GM18507 (cell line): ENCODE measurements at places on chromosomes 16 and 17.
A peak's percentile ranks its signal among the peaks of the same experiment; 100 is the strongest.

DNA sequence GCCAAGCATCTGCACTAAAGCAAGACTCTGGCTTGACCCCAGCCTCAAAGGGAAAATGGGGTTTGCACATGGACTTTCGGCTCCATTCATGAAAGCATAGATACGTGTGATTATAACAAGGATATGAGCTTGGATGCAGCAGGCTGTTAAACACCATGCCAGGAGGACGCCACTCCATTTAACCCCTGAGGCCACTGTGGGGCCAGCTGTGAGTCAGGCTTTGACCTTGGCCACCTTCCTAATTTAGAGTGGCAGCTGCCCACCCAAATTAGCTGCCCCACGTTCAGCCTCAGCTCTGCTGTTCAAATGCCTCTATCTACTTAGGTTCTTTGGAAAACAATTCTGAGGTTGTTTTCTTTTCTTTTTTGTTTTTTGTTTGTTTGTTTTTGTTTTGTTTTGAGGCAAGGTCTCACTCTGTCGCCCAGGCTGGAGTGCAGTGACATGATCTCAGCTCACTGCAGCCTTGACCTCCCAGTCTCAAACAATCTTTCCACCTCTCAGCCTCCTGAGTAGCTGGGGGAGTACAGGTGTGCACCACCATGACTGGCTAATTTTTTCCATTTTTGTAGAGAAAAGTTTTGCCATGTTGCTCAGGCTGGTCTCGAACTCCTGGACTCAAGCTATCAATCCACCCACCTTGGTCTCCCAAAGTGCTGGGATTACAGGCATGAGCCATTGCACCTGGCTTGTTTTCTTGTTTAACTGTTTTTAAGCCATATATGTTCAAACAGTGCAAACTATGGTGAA is 23.2 kb upstream of the KIFC3 start:
- DNase-seq, result no peak

GRCh38 chr17:58158181-58158580 is 8.6 kb upstream of the OR4D2 start:
- no peak for DNase-seq

DNA sequence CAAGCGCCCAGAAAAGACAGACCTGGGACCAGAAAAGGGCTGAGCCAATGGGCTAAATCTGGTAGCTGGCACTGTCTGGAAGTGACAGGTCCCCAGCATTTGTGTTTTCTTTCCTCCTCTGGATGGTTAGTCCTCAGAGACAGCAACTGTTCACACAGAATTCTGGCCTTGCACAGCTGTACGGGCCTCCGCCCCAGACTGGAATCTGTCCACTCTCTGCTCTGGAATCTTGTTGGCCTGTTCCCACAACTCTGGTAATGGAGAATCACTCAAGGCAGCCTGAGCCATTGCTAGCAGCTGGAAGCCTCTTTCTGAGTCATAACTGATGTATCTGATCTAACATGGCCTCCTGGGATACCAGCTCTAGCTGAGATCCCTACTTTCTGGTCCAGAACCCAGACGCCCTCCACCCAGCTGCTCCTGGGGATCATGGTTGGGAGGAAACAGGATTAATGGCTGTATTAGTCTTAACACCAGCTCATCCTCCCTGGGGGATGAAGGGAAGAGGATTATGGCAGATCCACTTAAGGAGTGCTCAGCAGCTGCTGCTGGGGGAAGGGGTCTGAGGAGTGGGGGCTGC is 9.1 kb downstream of the ZNF668 start:
- DNase-seq, result no peak

DNA sequence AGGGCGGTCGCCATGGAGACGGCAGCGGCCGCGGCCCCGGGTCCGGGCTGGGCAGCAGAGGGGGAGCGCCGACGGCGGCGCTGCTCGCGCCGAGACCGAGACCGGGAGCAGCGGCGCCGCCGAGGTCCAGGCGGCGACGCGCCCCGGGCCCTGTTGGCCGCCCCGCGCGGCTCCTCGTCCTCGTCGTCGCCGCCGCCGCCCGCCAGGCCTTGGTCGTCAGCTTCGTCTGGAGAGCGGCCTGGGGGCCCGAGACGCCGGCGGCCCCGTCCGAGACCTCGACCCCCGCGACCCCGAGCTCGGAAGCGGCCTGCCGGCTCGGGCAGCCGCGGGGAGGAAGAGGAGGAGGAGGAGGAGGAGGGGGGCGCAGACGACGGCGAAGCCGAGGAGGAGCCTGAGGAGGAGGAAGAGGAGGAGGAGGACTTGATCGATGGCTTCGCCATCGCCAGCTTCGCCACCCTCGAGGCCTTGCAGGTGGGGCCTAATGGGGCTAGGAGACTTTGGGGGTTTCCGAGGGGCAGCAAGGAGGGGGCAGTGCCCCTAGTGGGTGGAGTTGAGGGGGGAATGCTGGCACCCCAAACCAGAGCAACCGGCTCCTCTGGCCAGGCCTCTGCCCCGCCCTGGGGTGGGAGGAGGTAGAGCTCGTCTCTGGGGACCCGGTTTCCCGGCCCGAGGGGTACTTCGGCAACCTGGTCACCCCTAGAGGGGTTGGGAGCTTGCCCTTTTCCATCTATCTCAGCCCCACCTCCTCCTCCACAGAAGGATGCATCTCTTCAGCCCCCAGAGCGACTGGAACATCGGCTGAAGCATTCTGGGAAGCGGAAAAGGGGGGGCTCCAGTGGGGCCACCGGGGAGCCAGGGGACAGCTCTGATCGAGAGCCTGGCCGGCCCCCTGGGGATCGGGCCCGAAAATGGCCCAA is 1.5 kb downstream of the FBRS start:
- no peak for DNase-seq

DNA sequence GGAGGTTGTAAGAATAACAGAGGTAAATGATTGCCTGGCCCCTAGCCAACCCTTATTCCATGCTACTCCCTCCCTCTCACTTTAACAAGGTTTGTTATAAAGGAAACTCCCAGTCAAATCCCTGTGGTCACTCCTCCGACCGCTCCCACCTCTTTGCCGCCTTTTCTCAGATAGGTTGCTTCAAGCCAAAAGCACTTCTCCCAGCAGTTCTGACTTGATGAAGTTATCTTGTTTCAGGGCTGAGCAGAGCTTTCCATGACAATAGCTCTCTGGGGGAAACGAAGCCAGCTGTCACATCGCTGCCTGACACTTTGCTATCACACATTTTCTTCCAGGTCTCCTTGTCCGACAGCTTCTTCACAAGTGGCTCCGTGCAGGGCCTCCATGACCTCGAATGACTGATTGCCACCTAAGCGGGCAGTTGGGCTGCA is 278.6 kb downstream of the HAPSTR1 start:
- no peak for DNase-seq

GRCh38 chr16:81696961-81697615 is 82.0 kb upstream of the PLCG2 start:
- peak; percentile 35 for DNase-seq

GRCh38 chr16:698911-699671 is 6.5 kb downstream of the FBXL16 start:
- DNase-seq, result no peak

GRCh38 chr17:40883031-40883430 is 2.0 kb downstream of the KRT20 start:
- DNase-seq, result no peak

- DNase-seq, result no peak
These were observed 2.0 kb upstream of the CD300H start for GRCh38 chr17:74569020-74570003.

GRCh38 chr17:73679476-73679875 is 35.2 kb upstream of the SDK2 start:
- no peak for DNase-seq

- no peak for DNase-seq
These were observed 70.1 kb downstream of the ABCC1 start for GRCh38 chr16:16019488-16019887.

DNA sequence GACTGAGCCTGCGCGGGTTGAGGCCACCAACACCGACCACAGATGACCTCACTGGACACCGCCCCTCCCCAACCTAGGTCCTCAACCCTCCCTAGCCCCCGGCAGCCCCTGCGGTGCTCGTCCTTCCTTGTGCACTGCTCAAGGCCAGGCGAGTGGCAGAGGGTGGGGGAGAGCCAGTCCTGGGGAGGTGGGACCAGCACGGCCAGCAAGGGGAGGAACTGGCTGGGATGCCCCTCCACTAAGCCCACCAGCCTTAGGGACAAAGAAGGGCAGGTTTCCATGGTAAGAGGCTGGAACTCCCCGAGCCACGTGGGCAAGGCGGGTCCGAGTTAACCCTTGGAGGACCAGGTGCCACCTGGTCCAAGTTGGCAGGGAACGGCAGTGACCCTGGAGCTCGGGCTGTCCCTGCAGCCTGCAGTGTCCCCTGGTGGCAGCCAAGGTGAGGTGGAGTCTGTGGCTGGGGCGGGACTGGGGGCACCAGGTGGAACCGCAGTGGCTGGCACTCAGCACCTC is 9.2 kb downstream of the FSCN2 start:
- DNase-seq, result no peak

GRCh38 chr17:7019839-7020519 is 2.9 kb upstream of the BCL6B start:
- no peak for DNase-seq

GRCh38 chr17:9239246-9239792 is 218.0 kb downstream of the NTN1 start:
- DNase-seq, result no peak

DNA sequence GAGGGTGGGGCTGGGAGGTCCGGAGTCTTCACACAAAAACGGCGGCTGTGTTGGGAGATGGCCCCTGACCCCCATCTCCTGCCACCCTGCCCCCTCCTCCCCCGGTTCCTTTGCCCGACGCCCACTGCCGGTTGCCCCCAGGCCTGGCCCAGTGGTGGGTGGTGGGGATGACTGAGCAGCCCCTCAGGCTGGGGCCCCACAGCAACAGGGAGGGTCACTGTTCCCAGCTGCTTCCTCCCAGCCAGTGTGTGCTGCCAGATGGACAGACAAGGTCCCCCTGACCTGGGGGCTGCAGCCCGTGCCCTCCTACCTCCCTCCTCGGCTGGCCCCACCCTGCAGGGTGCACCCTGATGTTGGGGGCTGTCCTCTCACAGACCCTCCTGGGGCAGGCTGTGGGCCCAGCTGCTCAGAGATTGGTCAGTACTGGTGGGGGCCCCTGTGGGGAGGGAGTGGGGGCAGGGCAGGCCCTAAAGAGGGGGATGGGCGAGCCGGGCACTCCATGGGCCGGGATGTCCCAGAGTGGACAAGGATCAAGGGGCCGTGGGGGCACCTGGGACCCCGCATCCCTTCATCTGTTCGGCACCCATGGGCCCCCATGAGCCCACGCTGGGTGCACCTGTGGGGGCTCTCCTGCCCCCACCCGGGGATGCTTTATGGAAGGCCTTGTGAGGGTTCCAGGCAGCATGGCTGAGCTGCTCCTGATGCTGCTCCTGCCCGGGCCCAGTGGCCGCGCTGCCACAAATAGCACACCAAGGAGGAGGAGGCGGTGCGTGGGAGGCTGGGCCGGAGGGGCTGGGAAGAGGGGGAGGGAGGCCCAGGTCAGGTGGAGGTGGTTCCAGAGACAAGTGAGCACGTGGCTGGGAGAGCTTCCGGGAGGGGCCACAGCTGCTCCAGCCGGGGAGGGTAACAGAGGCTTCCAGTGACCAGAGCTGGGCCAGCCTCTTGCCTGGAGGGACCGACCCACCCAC is 5.1 kb downstream of the C1QTNF8 start:
- no peak for DNase-seq
